ENCODE measurements at places on chromosomes 4 and X. TPM values are rescaled to one million over a fixed set of nuclear protein-coding genes. Genes with fewer than 3 reads are reported as not detected.

DNA sequence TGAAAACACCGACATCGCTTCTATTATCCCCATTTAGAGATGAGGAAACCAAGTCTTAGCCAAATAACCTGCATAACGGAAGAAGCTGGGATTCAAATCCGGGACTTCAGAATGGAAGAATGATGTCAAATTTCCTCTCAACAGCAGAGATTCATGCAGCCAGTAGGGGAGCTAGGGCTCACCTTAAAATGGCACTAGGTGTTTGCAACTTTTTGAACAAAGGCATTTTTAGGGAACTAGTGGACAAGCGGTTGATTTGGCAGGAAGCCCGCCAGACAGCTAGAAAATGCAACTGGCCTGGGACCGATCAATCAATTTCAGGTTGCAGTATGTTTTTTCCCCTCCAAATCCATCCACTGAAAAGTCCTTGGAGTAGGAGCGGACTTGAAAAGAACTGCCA lies 224.2 kb downstream of the PTTG2 start:
- no peak for DNase-seq

AKAP14 gene
- total RNA-seq = not detected

PAGE2B gene
- total RNA-seq = not detected

- no peak for DNase-seq
Measured at GRCh38 chr4:48311896-48312295, 29.4 kb upstream of the SLAIN2 start.

GCNA gene
- 6.3 TPM for total RNA-seq

- DNase-seq = no peak
Measured at GRCh38 chrX:96994093-96994492, 110.4 kb downstream of the RPA4 start.

- DNase-seq = no peak
Measured at GRCh38 chr4:10011885-10012284, 9.4 kb downstream of the SLC2A9 start.

GRCh38 chr4:7273738-7274297 lies 81.5 kb downstream of the SORCS2 start:
- DNase-seq = no peak

DNA sequence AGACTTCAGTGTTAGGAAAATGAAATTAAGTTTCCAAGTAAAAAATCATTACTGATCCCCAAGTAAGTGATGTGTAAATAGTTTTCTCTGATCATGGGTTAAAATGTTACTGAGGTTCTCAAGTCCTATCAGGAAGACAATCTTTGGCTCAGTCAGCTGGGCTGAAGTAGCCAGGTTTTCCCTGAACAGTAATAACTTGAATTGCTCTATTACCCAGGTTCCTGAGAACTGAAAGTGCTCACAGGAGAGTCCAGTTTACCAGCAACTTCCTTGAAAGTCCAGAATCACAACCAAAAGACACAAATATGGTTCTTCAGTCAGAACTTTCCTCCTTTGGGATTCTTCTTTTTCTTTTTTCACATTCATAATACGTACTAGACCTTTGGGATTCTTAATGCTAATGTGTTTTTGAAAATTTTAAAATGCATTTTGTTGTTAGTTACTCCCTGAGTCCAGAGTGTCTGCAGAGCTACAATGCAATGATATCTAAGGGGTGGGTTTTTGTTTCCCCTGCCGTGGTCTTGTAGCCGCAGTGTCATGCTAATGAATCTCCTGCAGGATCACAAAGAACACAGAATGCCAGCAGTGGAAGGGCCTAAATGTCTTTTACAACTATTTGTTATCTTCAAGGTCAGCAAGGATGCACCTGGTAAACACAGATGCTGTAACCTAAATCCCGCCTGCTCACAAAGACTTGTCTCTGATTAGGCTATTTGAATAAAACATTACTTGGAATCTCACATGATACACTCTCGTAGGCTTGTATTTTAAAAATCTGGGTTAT lies 439.8 kb upstream of the NR3C2 start:
- no peak for DNase-seq

DNA sequence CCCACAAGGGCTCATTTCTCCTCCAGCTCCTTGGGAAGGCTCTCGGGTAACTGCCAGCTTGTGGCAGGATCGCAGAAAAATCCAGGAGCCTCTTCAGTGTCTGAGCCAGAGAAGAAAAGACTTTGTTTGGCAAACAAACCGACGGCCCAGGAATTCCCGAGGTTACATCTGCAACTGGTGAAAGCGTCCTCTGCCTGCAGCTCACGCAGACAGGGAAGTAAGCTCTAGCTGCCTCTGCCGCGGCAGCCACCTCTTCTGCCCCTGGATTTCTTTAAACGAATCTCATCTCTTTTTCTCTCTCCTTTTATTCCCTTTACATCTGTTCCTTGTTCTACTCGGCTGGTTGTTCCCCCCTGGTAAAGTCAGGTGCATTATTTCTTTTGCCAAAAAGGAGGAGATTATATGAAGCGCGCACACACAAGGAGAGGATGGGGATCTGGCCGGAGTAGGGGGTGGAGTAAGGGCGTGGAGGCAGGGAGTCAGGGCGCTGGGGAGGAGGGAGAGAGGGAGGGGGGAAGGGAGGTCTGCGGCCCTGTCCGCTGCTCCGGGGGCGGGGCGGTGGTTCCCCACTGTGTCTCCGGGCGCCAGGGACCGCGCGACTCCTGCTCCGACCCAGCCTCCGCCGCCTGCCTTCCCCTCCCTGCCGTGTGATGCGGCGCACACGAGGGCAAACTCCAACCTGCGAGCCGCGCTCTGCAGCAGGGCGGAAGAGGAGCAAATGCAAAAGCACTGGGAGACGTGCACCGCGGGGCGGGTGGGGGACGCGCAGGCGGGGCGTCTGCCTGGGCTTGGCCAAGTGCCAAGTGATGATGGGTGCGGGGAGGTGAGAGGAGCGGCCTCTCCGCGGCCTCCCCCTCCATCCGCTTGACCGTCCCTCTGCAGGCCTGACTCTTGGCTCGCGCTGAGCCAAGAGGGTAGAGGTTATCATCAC lies at the start of gene DCHS2:
Gene DCHS2 (minus strand): TSS at position 459 of the 931 bp plus-strand sequence. CDS start 444 bp downstream, at position 15.
- no peak for DNase-seq

- DNase-seq = no peak
Measured at GRCh38 chr4:69727926-69728325, 32.5 kb downstream of the SULT1B1 start.

GRCh38 chr4:178745203-178745602 lies 1303.0 kb upstream of the AGA start:
- no peak for DNase-seq

F9 gene
- total RNA-seq = not detected

DNA sequence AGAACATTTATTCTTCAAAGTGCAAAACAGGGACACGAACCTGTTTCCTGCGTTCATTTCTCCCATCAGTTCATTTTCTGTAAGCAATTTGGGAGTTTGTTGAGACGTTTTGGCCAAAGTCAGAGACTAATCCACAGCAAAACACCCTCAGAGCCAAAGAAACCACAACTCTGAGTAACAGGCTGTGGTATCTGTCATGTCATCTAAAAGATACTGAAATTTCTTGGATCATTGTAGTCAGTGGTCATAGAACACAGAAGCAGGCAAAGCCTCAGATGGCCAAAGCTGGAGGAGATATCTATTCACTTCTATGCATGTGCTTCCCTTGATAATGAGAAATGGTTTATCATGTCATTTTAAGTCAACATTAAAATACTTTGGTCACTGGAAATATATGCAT lies 485.6 kb upstream of the GALNT7 start:
- DNase-seq = no peak

CC2D2A gene
- total RNA-seq = 12.8 TPM

DNA sequence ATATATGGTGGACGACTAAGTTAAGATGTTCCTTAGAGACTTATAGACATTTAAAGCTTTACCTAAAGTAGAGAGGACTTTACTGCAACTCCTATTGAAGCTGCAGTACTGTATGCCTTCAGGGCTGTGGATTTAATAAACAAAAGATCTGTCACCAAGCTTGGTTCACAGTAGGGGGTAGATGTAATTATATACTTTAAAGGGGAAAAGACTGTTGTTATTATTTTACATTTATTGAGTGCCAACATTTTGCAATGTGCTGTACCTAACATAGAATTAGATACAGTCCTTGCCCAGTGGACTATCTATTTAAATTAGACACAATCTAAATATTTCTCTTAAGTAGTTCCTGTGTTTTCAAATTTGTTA lies 67.2 kb downstream of the SLIT2 start:
- no peak for DNase-seq

GRCh38 chr4:89173336-89174090 lies 62.2 kb downstream of the TIGD2 start:
- DNase-seq = no peak

DNA sequence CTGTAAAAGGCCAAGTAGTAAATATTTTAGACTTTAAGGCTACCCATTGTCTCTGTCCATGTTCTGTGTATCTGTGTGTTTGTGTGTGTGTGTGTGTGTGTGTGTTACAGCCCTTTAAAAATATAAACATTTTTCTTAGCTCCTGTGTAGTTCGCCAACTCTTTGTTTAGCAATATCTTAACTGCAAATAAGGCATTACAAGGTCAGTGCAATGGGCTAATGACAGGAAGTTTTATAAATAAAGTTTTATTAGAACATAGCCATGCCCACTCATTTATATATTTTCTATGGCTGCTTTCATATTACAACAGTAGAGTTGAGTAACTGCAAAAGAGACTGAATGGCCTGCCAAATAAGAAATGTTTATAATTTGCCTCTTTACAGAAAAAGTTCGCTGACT lies 5.9 kb upstream of the SLC7A11 start:
- no peak for DNase-seq

- no peak for DNase-seq
Measured at GRCh38 chrX:39796856-39797255, 300.9 kb downstream of the BCOR start.

- DNase-seq = no peak
Measured at GRCh38 chr4:97394653-97395052, 748.6 kb downstream of the STPG2 start.

- DNase-seq = no peak
Measured at GRCh38 chrX:19063030-19063429, 59.2 kb downstream of the ADGRG2 start.

GRCh38 chrX:107485013-107485412 lies 35.6 kb downstream of the FRMPD3 start:
- no peak for DNase-seq

- DNase-seq = no peak
Measured at GRCh38 chrX:78316265-78316664, 11.1 kb downstream of the CYSLTR1 start.
